ENCODE measurements at places on chromosomes 3 and 15.

DNA sequence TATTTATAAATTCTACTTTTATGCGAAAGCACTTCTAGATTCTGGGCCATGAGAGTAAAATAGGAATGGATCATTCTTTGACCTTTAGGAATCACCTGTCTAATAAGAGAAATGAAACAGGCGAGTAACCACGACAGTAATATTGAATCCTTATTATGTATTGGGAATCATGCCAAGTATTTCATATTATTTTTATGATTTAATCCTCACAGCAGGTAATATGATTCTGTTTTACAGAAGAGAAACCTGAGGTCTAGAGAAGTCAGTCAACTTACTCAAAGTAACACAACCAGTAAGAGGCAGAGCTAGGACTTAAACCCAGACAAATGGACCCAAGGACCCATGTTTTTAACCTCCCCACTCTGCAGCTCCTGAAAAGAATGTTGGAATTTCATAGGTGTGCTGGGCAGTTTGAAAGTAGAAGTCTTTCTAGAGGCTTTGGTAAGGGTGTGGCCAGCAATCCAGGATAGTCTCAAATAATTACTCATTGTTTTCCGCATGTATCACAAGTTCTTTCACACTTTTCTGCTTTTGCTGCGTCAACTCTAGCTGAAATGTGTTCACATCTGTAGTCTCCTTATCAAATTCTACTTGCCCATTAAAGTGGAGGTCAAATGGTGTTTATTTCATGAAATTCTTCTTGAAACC, 181.7 kb downstream of the TPRG1 start:
- DNase-seq = no peak

- no peak for DNase-seq
Measured at GRCh38 chr15:58771621-58772250, 634 bp downstream of the MINDY2 start.

DNA sequence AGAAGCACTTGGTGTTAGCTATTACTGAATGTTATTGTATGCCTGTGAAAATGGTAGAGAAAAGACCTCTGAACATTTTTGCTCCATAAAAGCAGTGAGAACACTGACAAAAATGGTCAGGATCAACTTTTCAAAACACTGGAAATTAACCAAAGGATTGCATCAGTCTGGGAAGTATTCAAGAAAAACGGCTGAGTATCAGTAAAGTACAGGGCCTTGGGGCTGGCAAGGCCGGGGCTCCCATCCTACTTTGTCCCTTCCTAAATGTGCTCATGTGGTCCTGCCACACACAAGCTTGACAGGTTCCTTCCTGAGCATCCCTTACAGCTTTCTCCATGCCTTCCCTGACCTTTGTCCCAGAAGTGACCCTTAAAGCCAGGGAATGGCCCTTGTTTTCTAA, 84.0 kb downstream of the CFAP20DC start:
- DNase-seq = peak; percentile 24

DNA sequence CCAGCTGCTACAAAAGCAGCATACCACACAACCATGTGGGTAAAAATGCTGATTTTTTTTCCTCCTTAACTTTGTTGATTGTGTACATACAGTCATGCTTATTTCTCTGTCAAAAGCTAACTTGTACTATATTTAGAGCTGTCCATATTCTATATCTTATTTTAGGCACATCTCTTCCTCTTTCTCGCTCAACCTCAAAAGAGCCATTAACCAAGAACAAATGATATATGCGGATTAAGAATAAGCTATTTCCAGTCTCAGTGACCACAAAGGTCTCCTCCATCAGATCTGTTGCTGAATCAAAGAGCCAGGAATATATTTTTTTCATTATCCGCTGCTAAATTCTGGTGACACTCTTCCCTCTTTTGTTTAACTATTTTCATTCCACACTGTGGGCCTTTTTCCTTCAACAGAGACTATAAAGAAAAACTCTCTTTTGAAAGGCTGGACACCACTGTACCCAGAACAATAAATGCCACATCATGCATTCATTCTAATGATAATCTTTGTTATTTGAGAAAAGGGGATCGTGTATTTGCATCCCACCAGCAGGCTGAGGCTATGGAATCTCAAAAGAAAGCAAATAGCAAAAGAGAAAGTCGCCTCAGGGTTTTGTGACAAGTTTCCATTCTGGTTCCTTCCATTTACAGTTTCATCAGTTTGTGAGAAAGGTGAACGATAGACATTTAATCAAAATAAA, 8.0 kb downstream of the TMEM212 start:
- DNase-seq = no peak

DNA sequence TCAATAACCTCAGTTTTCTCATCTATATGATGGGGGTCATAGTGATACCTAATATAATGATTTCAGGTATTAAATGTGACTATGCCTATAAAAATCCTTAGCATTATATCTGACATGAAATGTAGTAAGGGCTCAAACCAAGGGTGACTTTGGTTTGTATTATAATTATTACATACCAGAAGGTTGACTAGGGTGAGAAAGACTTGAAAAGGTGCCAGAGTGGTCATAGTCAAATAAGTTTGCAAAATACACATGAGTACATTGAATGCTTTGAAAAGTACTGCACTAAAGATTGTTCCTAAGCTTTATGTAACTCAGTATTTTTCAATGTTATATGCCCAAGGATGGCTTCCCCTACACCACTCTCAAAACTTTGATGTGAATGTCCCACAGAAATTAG, 297.2 kb downstream of the ARPP21 start:
- DNase-seq = no peak

GRCh38 chr3:71461749-71462483, 121.6 kb downstream of the FOXP1 start:
- DNase-seq = no peak

DNA sequence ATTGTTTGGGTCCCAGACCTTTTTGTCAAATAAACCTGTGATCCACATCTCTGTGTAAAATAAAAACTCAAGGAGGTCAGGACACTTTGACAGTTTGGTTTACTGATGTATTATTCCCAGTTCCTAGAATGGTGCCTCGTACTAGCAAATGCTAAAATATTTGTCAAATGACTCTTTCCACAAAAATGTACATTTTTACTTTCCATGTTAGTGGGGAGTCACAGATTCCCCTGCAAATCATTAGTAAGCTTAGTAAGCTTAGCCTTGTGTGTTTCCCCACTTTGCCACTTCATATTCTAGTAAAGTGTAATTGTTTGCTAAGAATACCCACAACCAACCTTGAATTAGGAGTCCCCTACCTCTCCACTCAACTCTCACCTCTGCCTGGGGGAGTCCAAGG, 2.4 kb upstream of the MAGI1 start:
- DNase-seq = peak; percentile 61

DNA sequence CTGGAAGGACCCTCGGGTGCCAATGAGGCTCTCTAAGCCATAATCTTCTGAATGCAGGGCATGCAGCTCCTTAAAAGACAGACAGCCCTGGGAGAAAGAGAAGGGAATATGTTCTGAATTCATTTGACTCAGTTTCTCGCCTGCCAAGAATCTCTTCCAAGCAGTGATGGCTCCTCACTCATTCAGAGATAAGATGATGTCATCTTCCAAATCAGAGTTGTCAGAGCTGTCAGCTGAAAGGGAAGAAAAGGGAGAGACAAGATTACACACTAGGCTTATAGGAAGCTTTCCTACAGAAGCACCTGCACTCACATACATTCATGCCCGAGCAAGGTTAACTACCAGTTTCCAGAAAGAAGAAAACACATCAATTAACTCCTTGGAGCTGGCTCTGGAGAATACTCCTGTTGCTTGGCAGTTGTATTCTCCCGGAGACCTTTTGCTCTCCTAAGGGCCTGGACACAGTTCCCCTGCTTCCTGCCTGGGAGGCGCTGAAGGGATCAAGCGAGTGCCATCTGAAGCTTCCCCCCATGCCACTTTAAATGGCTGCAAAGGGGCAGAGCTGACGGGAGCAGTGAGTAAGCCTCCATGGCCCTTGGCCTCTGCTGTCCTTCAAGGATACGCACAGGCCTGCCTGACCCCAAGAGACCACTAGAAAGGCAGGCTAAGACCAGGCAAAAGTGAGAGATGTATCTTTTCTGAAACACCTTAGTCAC, 7.7 kb downstream of the RBM15B start:
- no peak for DNase-seq

DNA sequence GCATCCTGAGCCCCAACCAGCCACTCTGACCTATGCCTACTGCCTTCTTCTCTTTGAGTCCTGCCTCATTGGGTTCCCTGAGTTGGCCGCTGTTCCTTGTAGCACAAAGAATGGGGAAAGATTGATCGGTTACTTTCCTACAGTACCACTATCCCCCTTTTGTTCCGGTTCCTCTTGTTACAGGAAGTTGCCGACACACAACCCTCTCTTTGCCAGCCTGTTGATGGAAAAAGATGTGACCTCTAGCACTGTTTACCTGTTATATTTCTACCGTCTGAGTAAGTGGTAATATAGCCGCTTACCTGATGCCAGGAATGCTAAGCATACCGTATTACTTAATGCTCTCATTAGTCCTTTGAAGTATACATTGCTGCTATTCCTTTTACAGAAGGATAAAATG, 9.7 kb upstream of the AHSG start:
- DNase-seq = no peak

GRCh38 chr15:51641490-51642130, 19.0 kb upstream of the DMXL2 start:
- DNase-seq = no peak

DNA sequence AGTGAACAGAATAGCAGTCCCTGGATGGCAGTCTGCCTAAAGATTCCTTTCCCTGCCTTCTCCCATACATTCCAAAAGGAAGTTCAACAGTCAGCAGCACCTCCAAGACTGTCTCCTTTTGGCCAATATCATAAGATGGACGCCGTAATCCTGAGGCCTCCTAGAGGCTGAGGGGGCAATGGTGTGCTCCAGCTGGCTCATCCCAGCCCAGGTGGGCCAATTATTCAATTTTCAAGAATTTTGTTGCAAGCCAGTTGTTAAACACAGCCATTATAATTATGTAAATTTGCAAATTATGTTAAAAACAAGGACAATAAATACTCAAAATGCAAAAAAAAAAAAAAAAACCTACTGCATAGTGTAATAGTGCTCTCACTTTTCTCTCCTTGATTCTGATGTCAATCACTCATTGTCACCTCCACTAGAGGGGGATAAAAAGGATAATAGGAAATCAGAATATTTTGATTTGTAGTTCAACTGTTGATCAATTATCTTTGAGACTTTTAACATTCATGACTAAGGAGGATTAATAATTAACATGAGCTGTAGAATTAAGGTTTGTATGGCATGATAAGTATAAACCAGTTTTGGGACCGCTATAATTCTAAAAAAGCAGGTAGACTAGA, 40.1 kb downstream of the PPARG start:
- DNase-seq = no peak

DNA sequence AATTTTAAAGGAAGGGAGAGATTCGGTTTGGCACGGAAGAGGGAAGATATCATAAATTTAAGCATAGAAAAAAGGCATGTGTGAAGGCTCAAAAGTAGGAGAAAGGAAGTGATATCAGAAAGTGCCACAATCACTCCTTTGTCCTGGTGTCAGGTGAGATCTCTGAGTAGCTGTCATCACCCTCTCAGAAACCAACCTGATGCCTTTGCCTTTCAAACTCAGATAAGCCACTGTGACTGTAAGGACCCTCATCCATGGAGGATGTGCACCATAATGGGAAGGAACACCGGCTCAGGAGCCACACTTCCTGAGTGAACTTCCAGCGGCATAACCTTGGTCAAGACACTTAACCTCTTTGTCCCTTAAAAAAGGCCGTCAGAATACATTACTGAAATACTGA, 318.7 kb upstream of the SEMA6D start:
- DNase-seq = no peak

DNA sequence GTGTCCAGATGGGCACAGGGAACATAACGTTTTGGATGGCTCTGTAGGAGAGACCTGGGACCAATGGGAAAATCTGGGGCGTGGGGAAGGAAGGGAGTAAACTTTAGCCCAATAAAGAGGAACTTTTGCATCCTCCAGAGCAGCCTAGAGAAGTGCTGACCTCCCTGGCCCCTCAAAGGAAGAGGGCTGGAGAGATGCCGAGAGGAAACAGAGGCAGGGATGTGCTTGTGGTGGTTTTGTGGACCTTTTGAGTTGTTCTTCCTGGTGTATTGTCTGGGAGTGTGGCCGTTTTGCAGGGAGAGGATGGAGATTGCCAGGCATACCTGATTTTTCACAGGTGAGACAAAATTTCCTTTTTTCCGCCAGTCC, 10.2 kb downstream of the CTSH start:
- no peak for DNase-seq

DNA sequence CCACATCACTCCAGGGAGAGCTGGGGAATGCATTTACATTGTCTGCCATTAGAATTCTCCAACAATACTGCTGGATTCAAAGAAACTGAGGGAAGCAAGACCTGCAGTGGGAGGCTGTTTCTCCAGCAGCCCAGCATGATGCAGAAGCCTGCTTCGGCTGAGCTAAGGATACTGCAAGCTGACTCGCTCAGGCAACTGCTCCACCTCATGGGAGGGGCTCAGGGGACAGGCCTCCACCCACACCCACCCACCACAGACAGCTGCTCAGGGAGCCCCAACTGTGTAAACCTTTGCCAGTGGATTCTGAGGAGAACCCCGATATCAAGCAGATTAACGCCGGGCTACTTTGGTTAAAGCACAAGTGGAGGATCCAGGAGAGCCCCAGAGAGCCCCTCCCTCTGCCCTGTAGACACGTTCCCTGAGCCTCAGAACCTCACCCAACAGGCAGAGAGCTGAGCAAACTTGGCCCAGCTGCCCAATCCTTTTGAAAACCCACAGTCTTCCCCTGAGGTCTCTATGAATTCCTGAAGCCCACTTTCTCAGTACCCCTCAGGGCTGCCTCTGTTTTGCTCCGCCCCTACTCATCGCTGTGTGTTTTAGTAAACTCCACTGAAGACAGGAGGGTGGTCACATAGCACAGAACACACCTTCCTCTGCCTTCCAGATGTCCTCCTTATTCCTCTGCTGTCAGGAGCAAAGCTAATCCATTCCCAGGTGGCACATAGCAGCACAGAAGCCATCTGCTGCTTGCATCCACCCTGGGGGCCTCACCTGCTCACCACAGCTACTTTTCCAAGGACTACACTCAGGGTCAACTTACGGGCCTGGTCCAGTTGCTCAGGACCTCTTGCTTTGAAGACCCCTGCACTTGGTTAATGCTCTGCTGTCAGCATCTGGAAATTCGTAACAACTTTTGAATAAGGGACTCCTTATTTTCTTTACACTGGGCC, 269.0 kb downstream of the ABHD5 start:
- DNase-seq = no peak

GRCh38 chr3:154972951-154973350, 107.2 kb upstream of the MME start:
- peak; percentile 51 for DNase-seq

DNA sequence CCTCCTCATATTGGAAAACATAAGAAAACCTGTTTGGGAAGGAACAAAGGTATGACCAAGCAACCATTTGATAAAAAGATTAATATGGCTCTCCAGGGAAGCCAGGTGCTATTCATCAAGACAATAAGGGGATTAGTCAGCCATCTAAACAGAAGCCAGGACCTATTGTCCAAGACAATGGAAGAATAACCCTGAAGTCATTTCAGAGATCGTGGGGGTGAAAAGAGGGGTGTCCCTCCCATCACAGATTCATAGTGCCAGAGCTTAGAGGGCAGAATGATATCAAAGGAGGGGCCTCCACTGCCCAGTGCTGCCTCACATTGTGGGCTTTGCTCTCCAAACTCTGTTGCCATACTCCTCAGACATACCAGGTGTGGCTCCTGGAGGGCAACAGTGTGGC, 73.5 kb downstream of the DAPK2 start:
- DNase-seq = no peak
